ENCODE measurements at places on chromosomes 11 and 22.

GRCh38 chr11:37687130-37687529 is 1089.1 kb upstream of the RAG2 start:
- no peak for DNase-seq

DNA sequence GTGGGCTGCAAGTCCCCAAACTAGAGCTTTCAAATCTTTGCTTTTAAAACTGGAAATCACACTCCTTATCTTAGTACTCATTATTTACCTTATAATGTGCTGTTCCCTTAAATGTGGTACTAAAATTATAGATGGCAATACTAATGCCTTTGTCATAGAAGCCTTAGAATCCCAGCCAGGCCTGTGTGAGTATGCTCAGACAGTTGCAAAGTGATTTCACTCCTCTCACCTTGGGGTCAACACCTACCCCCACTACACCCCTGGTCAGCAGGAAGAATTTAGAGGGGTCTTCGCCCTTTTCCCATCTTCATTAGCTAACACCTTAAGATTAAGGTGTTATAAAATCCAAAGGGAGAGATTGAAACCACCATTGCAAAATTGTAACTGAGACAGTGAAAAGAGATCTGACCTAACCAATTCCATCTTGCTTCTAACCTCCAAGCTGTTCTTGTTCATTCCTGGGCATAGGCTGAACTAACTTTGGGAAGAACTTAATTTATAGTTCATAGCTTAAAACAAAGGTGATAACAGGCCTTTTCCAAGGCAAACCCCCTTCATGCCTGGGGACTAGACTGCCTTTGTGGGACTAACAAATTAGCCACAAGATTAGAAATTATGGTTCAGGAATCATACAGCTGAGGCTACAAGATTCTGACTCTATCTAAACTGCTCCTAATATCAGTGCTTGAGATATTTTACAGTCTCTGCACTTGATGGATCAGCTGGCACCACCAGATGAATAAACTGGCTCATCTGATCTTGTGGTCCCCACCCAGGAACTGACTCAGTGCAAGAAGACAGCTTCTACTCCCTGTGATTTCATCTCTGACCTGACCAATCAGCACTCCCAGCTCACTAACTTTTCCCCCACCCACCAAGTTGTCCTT is 10.4 kb upstream of the MRPL17 start:
- peak; percentile 23 for DNase-seq

DNA sequence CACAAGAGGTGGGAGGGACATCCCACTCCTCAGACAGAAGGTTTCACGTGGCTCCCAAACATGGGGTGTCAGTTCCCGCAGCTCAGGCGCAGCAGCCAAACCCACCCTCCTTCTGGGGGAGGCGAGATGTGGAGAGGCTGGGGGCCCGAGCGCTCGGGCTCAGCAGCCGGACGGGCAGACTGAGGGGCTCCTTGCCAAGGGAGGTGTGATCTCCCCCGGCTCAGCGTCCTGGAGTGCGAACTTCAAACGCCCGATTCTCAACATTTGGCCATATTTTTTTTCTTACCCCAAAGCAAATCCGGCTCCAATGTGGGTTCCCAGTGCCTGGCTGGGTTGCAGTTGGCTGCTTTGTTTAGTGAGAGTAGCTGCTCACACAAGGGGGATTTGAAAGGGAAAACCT is 477.9 kb downstream of the MN1 start:
- no peak for DNase-seq

- DNase-seq: no peak
Observed at GRCh38 chr22:43128928-43129424, 14.2 kb downstream of the MCAT start.

DNA sequence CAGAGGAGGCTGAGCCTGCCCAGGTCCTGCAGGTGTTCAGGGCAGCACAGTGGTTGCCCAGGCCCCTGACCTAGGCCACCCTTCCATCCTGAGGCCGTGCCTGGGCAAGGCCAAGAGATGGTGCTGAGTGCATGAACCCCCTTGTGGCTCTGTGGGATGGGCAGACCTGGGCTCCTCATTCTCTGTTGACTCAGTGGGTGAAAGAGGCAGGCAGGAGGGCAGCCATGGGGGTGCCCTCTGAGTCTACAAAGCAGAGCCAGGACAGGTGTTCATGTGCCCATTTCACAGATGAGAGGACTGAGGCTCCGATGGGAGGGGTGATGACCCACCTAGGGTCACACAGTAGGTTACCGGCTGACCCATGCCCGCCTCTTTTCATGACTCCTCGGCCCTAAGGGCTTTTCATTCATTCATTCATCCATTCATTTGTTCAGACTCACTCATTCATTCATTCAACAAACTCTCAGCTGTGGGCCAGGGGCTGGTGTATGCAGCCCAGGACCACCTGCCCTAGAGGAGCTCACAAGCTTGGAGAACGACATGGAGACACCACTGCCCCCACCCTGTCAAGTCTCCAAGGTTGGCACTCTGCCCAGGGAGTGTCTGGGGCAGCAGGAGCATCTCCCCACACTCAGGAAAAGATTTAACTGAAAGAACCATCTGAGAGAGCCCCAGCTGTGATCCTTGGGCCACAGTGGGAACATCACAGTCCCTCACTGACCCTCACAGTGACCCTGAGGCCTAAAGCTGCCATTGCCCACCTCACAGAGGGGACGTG is 40.5 kb downstream of the IGLL5 start:
- no peak for DNase-seq

- no peak for DNase-seq
Observed at GRCh38 chr22:42720263-42721044, at the start of gene A4GALT. TSS of gene A4GALT (minus strand) at chr22:42720870. CDS start at chr22:42693951, 26,919 bp downstream.

- no peak for DNase-seq
Observed at GRCh38 chr22:40920526-40920925, 30.7 kb upstream of the RBX1 start.

GRCh38 chr11:2443881-2444820 is at the start of gene TRPM5:
TSS of gene TRPM5 (minus strand) at chr11:2444514. CDS start at chr11:2423036, 21,478 bp downstream.
- DNase-seq: peak; percentile 56

DNA sequence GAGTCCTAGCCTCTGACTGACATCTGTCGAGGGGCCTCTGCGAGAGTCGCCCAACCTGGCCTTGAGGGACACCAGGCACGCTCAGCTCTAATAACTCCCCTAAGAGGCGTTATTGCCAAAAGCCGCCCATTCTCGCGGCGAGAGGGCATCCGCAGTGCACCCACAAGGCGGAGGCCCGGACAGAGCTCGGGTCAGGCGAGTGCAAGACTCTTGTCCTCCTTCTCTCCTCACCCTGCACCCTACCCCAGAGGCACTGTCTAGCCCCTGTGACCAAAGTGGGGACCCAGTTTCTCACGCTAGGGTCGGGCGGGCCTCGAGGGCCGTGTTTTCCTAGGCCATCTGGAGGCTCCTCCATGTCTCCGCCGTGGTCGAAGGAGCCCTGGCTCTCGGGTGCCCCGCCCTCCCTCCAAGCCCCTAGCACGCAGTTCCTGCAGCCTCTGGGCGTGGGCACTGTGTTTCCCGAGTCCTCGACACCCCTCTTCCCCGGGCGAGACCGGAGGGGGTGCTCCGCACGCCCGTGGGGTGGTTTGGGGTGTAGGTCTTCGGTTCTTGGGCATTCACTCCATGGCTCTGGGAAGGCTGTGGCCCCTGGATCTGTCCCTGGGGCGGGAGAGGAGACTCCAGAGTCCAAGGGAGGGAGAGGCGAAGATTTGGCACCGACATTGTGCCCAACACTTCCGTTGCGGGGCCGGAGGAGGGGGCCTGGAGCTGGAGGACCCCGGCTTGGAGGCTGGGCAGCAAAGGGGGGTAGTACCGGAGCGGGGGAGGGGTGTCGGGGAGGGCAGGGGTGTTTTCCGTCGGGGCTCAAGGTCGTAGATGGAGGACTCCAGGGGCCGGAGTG is 1.0 kb downstream of the CHRM4 start:
- no peak for DNase-seq

DNA sequence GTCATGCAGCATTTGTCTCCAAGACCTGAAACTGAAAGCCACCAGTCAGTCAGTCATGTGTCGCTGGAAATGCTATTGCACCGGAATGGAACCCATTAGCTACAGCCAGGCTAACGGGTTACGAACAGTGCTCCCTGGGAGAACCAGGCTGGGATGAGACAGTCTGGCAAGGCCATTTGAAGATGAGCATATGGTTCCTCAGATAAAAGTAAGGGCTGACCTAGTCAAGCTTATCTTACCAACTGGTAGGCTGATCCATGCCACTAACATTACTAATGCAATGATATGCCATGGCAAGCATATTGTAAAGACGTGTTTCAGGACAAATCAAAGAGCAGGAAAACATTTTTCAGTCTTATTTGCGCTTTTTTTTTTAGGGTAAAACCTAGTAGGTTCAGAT is 28.4 kb downstream of the NAP1L4 start:
- no peak for DNase-seq

DNA sequence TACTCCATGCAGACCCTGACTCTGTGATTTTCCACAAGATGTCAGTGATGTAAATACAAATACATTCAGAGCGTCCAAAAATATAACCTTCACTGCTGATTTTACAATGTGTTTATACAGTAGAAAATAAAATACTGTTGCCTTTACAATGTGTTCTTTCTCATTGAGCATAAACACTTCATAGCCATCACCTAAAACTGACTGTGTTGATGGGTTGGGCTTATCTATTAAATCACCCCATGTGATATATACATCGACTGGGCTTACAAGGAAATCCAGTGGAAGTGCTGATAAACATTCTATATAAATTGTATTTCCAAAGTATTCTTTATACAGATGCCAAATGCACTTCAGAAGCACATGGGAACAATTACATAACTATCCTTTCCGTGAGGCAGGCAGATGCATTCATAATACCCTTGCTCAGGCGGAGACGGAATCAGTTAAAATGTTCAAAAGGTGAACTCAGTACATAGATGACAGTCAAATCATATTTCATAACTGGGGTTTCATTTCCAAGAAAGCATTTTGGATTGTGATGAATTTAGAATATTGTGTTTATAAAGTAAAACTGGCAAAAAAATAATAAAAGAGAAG is 27.7 kb downstream of the DDI1 start:
- no peak for DNase-seq

DNA sequence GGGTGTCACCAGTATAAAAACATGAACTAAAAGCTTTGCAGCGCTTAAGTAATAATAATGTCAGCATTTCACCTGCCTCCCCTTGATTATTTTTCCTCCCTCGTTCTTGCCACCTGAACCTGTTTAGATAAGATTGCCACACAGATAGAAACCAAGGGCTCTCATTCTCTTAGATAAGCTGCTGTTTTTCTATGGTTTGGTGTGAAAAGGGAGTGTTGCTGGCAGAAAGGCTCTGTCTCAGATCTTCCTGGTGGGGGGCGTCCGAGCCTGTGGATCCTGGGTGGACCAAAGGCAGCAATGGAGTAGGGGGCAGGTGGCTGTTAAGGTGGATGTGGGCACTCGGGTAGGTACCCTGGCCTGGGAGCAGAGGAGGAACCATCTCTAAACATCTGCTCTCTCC is 147.5 kb downstream of the ST3GAL4 start:
- DNase-seq: no peak

- DNase-seq: no peak
Observed at GRCh38 chr11:48077251-48077650, 96.9 kb downstream of the PTPRJ start.

DNA sequence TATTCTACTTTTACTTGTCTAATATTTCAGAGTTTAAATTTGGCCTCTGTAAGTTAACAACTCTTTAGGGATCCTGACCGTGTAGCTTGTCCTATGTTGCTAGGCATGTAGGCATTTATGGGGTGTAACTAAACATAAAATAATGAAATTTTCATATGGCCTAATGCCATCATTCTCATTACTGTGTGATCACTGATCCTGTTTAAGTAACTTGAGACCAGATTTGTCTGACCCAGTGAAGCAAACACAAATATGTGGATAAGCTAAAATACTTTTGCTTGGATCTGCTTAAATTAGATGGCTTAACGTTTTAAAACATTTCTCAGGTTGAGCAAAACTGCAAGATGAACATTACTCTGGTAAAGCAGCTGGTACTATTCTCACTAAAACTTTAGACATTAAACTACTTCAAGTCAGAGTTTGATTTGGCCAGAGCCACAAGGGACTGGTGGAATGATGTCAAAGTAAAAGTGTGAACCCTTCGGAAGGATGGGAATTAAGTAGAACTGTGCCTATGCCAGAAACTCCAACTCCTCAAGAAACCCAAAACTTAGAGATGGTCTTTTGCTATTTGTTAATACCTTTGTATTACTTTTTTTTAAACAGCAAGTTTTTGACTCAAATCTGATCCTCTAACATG is 12.5 kb downstream of the QSER1 start:
- DNase-seq: no peak

GRCh38 chr22:39684702-39685281 is 114.2 kb downstream of the CACNA1I start:
- DNase-seq: no peak

DNA sequence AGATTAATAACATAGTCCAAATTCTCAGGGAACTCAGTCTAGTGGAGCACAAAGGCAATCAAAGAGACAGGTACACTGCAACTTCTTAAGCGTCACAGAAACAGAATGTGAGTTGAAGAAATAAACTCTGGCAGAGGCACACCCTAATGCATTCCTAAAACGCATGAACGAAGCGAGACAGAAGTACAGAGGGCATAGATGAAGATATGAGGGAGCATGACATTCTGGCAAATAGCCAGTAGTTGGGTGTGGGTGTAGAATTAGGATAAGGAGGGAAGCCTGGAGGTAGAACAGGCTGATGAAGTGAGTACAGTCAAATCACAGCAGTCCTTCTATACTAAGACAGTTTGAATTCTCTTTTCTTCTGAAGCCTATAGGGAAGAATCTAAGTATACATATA is 838.7 kb upstream of the API5 start:
- no peak for DNase-seq

DNA sequence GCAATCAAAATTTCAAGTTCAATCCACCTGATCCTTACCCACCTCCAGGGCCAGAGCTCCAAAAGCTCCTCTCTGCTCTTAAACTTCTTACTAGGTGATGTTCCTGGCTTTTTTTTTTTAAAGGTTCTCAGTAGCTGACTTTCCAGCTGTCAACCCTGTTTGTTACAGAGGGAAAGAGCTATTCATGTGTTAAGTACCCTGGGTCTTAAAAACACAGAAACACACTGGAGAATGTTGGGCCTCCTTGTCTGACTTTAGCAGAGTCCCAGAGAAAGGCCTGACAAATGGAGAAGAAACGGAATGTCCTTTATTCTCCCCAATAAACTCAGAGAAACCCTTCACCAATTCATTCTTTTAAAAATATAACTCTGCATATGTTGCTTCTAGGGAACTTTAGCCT is 3.2 kb downstream of the LRRC4C start:
- DNase-seq: no peak

GRCh38 chr11:1988667-1989317 is 8.8 kb downstream of the H19 start:
- no peak for DNase-seq

GRCh38 chr11:8739309-8739793 is 56.8 kb downstream of the RPL27A start:
- no peak for DNase-seq

GRCh38 chr22:37051391-37052385 is at the start of gene KCTD17:
TSS of gene KCTD17 (plus strand) at chr22:37051742. CDS start at chr22:37051761, 19 bp downstream.
- DNase-seq: peak; percentile 60

GRCh38 chr22:25235547-25236290 is 16.3 kb downstream of the CRYBB2 start:
- DNase-seq: peak; percentile 29

GRCh38 chr11:69773626-69774353 is 1.4 kb downstream of the FGF4 start:
- DNase-seq: no peak

Data from activated effector memory CD4-positive, alpha-beta T cell treated with Interleukin-2 at 50 U/mL for 16 hours (primary cell).